NCI-H1105 treated with DMSO at 0.1 percent for 48 hours (cell line): ENCODE measurements at places on chromosomes 16 and 17.

- DNase-seq, result no peak
Measured at GRCh38 chr17:44282264-44282663, 14.3 kb upstream of the SLC4A1 start.

DNA sequence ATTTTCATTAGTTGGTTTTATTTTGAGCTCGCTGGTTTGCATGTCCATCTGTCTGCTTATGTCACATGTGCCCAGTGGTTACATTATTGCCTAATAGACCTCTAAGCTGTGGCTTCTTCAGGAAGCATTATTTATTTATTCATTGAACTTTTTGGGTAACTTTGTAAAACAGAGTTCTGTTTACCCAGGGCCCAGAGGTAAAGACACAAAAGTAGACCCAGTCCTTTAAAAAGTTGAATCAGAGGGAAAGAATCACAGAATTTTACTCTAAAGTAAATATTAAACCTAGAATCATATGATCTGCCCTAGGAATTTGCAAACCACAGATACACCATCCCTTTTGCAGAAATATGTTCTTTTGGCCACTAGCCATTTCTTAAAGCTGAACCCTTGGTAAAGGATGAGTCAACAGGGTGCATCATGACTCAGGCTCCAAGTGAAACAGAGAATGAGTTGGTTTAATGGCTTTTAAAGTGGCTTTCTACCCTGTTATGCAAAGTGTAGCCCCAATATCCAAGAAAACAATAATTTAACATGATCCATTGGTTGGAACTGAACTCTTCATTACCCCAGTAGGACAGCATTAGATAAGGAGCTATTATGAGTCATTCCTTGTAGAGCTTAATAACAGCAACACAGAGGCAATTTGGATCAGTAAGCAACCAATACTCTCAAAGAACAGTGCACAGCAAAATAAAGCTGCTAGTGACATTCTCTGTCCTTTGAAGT, 236.3 kb downstream of the KCNJ2 start:
- DNase-seq, result no peak

GRCh38 chr16:27474921-27475320, 72.9 kb downstream of the IL21R start:
- DNase-seq, result no peak

- DNase-seq, result no peak
Measured at GRCh38 chr17:5775098-5775497, 190.8 kb upstream of the NLRP1 start.

GRCh38 chr17:12731839-12732238, 57.5 kb upstream of the ARHGAP44 start:
- DNase-seq, result no peak

DNA sequence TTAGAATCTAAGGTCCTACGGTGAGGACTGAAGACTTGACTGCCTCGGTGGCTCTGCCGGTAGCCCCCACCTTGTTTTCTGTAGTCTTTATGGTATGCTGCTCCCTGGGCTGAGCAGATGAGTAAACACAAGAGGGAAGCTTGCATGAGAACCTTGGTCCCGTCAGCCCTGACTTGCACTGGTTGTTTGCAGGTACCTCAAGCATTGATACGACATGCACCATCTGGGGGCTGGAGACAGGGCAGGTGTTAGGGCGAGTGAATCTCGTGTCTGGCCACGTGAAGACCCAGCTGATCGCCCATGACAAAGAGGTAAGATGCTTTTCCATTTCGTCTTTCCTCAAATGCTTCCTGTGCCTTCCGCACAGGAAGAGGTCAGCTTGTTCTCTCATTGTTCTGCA, 21.1 kb upstream of the TACO1 start:
- DNase-seq, result no peak

GRCh38 chr16:19722981-19723380, 4.9 kb downstream of the IQCK start:
- DNase-seq, result no peak

- DNase-seq, result no peak
Measured at GRCh38 chr17:73427198-73427597, 115.4 kb upstream of the CDC42EP4 start.

- DNase-seq, result no peak
Measured at GRCh38 chr16:86505899-86506864, 4.1 kb upstream of the FOXF1 start.

GRCh38 chr16:9970796-9971195, 211.4 kb downstream of the GRIN2A start:
- no peak for DNase-seq

GRCh38 chr17:9199571-9200551, 178.6 kb downstream of the NTN1 start:
- no peak for DNase-seq

DNA sequence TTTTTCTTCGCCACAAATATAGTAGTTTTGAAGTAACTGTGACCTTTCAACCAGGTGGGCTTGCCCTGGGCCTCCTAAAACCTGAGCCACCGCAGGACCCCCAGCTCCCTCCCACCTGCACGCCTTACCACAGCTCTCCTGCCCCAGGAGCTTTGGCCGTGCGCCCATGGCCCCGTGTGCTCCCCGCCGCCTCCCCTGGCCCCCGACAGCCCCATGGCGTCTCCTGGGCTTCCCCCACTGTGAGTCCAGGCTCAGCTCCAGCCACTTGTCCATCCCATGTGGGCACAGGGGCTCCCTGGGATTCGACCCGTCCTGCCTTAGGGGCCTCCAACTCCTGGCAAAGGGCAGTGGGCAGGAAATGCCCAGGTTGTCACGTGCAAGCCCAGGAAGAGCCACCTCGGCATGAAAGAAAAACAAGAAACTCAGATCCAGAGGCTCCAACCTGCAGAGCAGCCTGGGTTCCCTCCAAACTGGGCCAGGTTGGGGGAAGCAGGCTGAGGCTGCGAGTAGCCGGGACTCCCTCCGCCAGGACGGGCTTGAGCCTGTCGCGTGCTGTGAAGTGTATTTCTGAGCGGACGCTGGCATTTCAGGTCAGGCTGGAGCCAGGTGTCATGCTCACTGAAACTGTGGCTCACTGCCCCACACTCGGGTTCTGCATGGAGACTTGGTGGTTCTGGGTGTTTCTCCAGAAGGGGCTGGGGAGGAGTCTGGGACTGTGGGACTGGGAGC, 5.8 kb downstream of the LGALS3BP start:
- DNase-seq, result no peak

GRCh38 chr17:2704890-2705248, 6.7 kb downstream of the CLUH start:
- DNase-seq, result no peak

DNA sequence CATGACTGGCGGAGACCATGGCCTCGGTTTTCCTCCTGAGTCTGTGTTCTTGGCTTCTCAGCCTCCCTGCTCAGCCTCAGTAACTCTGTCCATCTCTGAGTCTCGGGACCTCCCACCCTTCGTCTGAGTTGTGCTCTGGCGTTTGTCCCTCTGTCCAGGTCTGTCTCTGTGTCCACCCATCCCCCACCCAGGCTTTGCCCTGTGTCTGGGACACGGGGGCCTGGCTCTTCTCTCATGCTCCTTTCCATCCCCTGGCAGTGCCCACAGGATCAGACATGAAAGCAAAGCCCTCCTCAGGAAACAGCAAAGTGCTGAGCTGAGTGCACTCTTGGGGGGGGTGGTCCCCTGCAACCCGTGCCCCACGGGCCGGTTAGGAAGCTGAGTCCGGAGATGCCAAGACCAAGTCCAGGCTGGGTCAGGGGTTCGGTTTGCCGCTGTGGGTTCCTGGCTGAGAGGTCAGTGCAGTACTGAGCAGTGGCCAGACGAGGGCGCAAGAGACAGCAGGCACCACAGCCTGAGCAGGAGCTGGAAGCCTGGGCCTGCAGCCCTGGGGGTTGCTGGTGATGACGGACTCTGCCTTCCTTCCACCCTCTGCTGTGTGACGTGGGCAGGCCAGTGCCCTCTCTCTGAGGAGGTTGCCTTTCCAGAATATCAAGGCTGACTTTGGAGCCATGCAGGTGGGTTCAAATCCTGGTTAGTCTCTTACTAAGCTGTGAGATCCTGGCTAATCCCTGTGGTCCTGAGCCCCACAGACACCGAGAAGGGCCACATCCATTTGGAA, 2.5 kb downstream of the P2RX1 start:
- peak; percentile 41 for DNase-seq

- peak; percentile 50 for DNase-seq
Measured at GRCh38 chr17:50026837-50027171, 29.1 kb upstream of the ITGA3 start.

DNA sequence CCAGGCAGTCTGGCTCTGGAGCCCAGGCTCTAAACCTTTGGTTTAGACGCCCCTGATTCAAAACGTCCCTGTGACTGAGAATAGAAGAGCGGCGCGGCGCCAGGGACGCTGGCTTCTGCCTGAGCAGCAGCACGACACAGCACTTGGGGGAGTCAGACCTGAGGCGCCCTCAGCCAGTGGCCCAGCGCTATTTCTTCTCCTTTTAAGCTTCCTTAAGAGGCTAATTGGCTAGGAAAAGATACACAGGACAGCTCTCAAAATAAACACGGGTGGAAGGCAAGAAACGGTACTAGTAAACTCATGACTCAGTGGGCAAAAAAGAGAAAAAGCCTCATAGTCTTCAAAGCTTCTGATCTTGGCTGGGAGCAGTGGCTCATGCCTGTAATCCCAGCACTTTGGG, 34.9 kb downstream of the GTF3C1 start:
- no peak for DNase-seq

- peak; percentile 60 for DNase-seq
Measured at GRCh38 chr16:21708533-21709115, 44.9 kb downstream of the OTOA start.

GRCh38 chr16:27771201-27771910, 221.4 kb downstream of the KATNIP start:
- DNase-seq, result no peak
